ENCODE measurements at places on chromosomes 6 and 20.

- DNase-seq, result no peak
Observed at GRCh38 chr6:41563060-41563776, 17.0 kb downstream of the FOXP4 start.

DNA sequence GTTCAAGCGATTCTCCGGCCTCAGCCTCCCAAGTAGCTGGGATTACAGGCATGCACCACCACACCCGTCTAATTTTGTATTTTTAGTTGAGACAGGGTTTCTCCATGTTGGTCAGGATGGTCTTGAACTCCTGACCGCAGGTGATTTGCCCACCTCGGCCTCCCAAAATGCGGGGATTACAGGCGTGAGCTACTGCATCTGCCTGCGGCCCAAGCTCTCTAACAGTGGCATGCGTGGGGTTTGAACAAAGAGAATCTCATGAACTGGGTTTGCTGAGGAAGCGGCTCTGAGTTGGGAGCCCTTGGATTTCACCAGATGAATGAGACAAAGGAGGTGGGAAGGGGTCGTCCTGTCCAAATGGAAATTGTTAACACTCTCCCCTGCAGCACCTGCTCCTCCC lies 33.2 kb upstream of the CD83 start:
- DNase-seq, result no peak

- DNase-seq, result no peak
Observed at GRCh38 chr6:53263917-53264316, 84.8 kb downstream of the ELOVL5 start.

GRCh38 chr6:170186941-170187668 lies 103.8 kb downstream of the DLL1 start:
- no peak for DNase-seq

DNA sequence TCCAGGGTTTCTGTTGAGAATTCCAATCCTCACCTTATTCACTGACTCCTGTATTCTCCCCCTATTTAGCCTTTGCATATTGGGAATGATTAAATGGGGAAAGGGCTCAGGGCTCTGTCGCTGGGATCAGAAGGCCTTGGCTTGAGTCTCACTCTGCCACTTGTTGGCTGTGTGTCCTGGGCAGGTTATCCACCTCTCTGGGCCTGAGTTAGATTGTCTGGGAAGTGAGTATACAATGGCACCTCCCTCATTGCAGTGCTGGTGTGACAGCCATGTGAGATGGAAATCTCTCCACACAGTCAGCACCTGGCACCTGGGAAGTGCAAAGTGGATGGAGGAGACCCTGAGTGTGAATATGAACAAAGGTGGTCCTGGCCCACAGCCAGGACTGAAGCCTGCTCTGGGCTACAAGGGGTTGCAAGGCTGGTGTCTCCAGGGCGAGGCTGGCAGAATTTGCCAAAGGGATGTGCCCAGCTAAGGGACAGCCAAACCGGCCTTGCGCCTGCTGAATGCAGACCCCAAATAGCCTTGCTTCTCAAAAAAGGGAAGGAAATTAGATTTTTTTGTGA lies 200.0 kb upstream of the PMEPA1 start:
- DNase-seq, result peak; percentile 37

DNA sequence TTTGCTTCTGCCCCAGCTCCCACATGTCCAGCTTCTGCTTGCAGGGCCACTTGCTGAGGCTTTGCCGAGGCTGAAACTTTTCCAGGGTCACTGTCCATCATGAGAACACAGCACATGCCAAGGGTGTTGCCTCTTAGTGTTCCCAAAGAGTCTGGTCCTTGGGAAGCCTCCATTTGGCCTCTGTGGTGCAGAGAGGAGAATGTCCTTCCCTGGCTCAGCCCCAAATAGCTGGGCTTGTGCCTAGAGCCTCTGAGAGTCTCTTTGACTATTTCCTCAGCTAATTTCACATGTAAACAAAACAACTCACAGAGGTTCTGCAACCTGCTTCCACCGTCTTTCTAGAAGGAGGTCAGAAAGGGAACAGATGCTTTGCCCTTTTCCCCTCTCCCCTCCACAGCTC lies 40.4 kb upstream of the RAB23 start:
- DNase-seq, result peak; percentile 89

DNA sequence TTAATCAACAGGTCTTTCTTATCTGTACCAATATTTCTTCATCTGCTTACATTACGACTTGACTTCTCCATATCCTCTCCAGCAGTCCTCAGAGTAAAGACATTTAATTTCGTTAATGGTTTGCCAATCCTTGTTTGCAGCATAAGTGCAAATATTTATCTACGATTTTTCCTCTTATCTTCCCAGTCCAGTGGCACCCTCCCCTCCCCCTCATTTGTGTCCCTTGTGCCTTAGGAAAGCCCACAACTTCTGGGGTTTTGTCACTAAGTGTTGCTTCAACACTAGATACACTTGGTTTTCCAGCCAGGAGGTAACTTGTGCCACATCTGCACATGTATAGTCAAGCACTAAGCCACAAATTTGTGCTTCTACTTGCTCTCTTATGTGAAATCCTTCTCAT lies 327.2 kb downstream of the CBLN4 start:
- DNase-seq, result no peak

DNA sequence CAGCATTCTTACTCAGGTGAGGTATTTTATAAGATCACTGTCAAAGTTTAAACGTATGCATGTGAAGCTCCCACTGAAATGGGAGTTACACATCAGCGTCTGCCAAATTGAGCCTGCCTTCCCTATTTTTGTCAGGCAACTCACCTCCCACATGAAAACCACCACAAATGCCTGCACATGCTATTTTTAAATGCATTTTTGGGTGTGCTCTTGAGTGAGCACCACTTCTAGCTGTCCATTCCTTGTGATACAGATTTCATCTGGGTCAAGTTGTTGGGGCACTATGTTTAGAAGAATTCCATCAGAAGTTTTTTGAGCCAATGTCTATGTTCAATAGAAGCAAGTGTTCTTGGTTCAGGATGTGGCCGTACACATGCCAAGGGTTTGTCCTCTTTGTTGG lies 71.7 kb upstream of the RIPPLY2 start:
- no peak for DNase-seq

DNA sequence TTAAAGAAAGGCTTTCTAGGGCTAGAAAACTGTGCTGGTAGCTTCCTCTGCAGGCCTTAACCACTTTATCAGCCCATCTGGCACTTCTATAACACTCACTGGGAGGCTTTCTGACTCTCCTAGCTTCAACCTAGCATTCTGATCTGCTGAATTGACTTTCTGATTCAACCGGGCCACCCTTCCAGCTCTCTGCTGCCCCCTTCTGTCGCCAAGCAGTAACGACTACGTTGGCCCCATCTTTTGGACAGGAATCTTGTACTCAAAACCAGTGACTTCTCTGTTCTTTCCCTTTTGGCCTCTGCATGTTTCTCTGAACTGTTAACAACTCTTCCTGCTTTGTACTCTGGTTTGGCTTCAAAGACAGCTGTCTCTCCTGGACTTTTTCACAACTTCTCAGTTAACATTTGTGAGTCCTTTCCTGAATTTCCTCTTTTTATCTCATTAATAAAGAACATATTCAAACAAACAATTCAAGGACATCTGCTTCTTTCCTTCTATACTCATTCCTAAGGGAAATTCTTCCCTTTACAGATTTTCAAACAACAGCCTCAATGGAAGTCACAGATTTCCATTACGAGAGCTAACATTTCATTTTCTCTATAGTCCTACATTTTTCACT lies 43.9 kb upstream of the FAM135A start:
- peak; percentile 32 for DNase-seq

DNA sequence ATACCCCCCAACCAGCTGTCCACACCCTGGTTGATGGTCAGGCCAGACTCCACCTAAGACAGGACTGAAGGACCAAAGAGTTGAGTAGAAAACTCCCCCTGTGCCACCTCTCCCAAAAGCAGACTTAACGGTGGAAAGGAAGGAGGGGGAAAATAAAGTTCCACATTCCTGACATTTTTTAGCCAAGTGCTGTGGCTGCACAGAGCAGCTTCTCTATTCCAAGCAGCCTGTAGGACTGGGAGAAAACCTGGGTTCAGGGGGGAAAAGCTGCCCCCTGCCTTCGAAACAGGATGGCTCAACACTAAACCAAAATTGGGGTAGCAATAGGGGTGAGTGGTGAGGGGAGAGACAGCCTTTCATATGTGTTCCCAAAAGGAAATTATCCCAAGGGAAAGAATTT lies 3.6 kb downstream of the TRAM2 start:
- DNase-seq, result no peak

DNA sequence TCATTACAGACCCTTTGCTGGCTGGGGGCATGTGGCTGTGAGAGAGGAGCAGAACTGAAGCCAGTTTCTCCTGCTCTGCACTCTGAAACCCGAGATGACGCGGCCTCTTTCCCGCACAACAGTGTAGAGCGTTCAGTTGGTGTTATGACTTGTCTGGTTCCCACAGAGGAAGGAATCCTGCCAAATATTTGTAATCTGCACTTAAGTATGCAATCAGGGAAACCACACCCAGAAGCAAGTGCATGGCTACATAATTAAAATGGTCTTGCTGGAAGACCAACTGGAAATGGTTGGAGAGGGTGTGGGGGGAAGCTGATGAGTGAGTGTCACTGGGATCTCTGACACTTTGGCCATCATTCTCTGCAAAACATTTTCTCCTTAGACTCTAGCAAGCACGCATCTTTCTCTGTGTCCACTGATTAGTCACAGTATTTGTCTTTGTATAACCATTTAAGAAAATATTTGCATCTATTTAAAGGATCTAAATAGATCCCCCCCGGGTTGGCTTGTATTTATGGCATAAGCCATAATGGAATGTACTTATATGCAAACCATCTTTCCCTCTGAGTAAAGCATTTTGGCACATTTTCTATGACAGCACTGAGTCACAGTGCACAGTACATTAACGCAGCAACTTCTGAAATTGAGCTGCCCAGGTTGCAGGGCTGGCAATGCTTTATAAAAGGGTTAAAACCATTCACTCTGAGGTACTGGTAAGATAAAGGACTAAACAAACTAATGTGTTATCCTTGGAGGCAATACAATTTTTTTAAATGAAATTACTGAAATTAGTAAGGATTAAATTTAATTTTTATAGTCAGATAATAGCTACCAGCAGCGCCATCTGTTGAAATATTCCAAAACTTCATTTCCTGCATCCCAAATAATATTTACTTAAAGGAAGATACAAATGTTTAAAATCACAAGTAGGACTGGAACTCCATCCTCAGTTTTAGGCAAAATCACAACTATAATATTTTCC lies 76.7 kb downstream of the FOXC1 start:
- DNase-seq, result peak; percentile 44

DNA sequence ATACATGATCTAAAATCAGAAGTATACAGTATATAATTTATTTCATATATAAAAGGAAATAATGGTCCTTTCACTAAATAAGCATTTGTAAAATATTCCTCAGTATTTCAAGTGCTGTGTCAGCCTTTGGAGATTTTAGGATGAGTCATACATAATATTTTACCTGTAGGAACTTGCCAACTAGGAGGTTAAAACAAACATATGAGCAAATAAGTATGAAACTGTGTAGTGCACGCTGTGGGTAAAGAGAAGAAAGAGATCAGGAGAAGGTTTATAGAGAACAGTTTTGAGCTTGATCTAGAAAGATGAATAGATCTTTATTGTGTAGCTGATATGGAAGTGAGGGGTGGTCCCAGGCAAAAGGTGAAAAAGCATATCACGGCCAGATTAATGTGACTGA lies 169.9 kb upstream of the RNF217 start:
- DNase-seq, result no peak

DNA sequence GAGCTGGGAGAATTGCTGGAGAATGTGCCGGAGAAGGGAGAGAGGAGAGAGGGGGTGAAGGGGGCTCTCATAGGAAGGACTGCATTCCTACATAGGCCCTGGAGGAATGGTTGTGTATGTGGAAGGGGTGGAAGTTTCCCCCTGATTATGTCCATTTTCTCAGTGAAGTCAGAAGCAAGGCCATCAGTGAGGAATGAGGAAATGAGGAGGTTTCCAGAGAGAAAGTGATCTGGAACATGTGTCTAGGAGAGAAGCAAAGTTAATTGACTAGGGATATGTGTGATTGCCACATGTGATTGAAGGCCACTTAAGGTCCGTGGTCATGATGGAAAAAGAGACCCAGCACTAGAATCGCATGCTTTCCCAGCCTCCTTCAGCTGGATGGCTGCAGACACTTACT lies 42.3 kb downstream of the TBPL1 start:
- no peak for DNase-seq
